ENCODE measurements at places on chromosomes 5 and 9.

GRCh38 chr5:38719916-38720315 is 125.9 kb upstream of the OSMR start:
- no peak for DNase-seq

- no peak for DNase-seq
Measured at GRCh38 chr9:105355781-105356180, 92.1 kb upstream of the FSD1L start.

DNA sequence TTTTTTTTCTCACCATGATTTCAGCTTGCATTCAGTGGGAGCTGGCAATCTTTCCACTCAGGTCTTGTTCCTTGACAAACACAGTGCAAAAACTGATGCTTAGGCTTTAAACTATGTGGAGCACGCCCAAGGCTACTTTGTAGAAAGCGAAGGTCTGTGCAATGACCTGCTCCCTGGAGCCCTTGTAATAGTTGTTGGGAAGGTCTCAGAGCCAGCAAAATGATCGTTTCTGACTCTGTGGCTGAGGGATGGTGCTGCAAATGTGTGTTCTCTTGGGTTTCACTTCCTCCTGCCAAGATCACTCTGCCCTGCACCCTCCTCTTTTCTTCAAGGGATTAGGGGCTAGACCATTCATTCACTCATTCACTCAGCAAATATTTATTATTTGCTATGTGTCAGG is 249.7 kb upstream of the MAP3K1 start:
- no peak for DNase-seq

DNA sequence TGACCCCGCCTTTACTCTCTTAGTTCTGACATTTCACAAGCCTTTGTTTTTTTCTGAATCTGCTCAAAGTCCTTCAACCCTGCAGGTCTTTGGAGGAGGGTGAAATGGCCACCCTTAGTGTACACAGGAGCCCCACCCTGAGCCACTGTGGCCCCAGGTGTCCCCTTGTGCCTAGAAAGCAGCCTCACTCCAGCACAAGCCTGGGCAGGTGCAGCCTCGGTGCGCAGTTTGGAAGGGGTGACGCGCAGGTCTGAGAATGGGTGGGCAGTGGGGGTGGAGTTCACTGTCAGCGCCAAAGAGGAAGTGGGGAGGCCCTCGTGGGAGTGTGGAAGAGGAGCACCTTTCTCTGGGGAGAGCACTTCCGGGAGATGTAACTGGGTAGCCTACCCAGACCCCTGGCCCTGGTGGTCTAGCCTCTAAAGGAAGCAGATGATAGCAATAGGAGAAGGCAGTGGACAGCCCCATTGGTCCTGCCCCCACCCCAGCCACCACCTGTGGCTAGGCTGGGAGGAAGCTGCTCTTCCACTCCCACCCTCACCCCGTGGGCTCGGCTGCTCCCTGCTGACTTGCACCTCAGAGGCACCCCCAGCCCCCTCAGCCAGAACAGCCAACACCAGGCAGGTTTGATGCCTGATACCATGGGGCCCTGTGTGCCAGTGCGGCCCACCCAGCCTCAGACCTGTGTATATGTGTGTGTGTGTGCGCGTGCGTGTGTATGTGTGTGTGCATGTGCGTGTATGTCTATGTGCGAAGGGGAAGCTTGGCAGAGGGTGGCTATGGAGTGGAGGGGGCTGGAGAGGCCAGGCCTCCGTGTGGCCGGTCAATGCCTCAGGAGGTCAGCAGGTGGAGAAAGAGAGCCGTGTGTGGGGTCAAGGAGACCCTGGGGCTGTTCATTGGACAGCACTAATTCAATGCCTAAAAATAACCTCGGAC is 16.8 kb upstream of the DAB2IP start:
- peak; percentile 59 for DNase-seq
